Progenitor cell of endocrine pancreas (in vitro differentiated cells): ENCODE measurements at places on chromosomes 6 and 20.

- no peak for DNase-seq
Observed at GRCh38 chr20:62362991-62363919, 3.9 kb downstream of the LAMA5 start.

DNA sequence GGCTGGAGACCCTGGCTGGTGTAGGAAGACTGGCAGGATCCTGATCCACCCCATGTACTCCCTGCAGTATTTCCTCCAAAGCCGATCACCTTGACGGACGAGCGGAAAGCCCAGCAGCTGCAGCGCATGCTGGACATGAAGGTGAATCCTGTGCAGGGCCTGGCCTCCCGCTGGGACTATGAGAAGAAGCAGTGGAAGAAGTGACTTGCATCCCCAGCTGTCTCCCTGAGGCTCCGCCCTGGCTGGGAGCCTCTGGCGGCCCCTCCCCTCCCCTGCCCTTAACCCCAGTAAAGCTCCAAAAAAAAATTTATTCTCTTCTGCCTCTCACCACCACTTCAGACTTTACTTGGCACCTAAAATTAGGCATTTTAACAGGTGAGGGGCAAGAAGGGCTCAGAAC lies 7.0 kb downstream of the COX4I2 start:
- DNase-seq, result no peak

GRCh38 chr6:85496009-85496579 lies 46.2 kb downstream of the NT5E start:
- no peak for DNase-seq

DNA sequence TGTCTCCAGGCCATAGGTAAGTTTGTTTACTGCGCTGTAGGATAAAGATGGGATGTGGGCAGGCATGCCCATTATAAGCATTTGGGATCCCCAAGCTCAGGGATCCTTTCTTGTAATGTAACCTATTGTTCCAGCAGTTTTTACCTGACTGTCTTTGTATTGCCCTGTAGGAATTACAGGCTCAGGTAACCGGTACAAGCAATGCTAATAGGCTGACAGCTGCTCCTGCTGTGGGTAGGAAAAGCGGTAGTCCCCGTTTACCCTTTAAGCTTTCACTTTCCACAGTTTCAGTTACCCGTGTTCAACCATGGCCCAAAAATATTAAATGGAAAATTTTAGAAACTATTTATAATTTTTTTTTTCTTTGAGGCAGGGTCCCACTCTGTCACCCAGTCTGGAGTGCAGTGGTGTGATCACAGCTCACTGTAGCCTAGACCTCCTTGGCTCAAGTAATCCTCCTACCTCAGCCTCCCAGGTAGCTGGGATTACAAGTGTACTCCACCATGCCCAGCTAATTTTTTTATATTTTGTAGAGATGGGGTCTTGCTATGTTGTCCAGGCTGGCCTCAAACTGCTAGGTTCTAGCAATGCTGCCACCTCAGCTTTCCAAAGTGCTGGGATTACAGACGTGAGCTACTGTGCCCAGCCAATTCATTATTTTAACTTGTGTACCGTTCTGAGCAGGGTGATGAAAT lies 108.6 kb downstream of the CDYL start:
- DNase-seq, result no peak

DNA sequence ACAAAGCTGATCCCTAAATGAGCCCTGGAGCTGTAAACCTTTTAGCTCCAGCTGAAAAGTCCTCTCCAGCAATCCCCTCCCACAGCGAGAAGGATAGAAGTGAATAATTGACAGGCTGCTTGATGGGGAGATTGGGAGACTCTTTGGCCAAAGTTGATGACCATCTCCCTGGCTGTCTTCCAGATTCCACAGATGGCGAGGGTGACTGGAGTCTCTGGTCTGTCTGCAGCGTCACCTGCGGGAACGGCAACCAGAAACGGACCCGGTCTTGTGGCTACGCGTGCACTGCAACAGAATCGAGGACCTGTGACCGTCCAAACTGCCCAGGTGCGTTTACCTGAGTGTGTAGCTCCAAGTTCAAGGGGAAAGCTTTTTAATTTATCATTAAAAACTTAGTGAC lies 67.3 kb downstream of the ISM1 start:
- DNase-seq, result no peak

DNA sequence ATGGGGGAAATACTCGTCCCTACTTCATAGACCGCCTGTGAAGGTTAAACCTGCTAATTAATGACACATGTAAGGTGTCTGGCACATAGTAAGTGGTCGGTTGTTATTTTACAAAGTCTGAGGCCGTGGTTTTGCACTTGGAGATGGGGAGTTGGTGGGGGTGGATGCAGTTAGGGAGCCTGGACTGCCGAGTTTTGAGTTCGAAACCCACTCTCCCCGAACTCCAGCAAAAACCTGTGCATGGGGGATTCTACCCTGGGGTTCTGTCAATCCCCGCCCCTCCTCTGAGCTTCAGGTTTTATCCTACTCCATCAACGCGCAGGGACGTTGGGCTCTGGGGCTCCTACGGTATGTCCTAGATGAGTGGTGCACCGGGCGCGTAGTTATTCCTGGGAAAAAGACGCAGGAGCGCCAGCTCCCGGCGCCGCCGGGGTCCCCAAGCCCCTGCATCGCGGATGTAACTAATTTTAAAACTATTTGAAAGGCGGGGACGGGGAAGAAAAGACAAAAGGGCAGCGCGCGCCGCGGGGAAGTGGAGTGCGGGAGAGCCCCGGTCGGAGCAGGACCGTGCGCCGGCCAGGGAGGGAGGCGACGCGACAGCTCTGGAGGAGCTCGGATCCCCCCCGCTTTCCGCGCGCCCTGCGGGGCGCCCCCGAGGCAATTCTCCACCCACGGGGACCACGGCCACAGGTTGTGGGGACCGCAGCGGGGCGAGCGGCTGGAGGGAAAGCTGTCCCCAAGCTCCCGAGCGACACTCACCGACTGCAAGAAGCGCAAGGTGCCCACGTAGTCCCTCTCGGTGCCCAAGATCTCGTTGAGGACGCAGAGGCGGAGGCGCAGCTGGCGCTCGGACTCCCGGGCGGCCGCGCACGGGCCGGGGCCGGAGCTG lies 672 bp downstream of the PREX1 start:
- DNase-seq, result no peak

GRCh38 chr6:141452354-141452686 lies 680.4 kb upstream of the GJE1 start:
- DNase-seq, result no peak

- DNase-seq, result no peak
Observed at GRCh38 chr6:68756454-68757375, 121.6 kb downstream of the ADGRB3 start.
